ENCODE measurements at places on chromosomes 11 and 22.
A peak's percentile ranks its signal among the peaks of the same experiment; 100 is the strongest.

DNA sequence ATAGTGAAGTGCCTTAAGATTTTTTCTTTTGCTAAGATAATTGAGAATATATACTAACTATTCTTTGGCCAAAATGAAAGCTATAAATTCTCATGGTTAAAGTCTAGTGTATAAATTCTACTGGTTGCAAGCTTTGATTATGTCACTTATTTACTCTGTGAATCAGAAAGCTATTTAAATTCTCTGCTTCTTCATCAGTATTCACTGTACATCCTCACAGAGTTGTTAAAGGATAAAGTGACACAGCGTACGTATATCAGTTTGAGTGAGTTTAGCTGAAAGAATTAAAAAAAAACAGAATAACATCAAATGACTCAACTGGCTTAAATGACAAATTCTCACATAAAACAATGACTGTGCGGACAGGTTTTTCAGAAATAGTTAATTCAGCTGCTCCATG lies 453.1 kb downstream of the NELL1 start:
- no peak for DNase-seq

DNA sequence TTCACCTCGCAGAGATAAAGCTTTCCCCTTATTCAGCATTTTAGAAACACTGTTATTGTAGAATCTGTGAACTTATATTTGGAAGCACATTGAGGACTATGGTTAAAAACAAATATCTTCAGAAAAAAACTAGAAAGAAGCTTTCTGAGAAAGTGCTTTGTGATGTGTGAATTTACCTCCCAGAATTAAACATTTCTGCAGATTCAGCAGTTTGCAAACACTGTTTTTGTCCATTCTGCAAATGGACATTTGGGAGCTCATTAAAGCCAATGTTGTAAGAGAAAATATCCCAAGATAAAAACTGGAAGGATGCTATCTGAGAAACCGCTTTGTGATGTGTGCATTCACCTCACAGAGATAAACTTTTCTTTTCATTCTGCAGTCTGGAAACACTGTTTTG lies 272.7 kb downstream of the OR4A5 start:
- no peak for DNase-seq

DNA sequence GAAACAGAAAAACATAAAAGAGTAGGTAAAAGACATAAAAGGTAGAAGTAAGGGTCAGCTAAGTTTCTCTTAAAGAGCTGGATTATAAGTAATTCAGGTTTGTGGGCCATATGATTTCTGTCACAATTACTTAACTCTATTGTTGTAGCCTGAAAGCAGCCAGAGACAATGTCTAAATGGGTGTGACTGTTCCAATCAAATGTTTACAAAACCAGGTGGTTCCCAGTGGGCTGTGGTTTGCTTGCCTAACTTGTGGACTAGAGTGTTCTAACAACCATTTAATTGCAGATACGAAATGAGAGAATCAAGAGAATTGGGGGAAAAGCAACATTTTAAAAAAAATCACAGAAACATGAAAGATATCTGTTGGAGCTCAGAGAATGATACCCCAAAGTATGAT lies 22.6 kb downstream of the OR6M1 start:
- DNase-seq: no peak

GRCh38 chr11:17459236-17459896 lies 17.3 kb downstream of the ABCC8 start:
- no peak for DNase-seq

- no peak for DNase-seq
These were observed 11.3 kb downstream of the OSBP2 start for GRCh38 chr22:30705710-30706651.

DNA sequence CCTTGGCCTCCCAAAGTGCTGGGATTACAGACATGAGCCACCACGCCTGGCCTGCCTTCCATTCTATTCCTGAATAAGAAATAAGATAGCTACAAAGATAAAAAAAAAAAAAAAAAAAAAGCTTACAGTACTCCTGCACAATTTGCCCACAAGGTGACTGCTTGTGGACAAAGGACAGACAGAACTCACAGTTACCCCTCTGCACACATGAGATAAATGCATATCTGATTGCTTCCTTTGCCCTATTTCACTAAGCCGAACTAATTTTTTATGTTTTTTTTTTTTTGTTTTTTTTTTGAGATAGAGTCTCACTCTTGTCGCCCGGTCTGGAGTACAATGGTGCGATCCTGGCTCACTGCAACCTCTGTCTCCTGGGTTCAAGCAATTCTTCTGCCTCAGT lies 23.6 kb upstream of the HSPA8 start:
- DNase-seq: peak; percentile 16

GRCh38 chr22:43298062-43298801 lies 44.9 kb downstream of the SCUBE1 start:
- DNase-seq: no peak

GRCh38 chr11:34180040-34180813 lies 74.8 kb downstream of the NAT10 start:
- DNase-seq: no peak

DNA sequence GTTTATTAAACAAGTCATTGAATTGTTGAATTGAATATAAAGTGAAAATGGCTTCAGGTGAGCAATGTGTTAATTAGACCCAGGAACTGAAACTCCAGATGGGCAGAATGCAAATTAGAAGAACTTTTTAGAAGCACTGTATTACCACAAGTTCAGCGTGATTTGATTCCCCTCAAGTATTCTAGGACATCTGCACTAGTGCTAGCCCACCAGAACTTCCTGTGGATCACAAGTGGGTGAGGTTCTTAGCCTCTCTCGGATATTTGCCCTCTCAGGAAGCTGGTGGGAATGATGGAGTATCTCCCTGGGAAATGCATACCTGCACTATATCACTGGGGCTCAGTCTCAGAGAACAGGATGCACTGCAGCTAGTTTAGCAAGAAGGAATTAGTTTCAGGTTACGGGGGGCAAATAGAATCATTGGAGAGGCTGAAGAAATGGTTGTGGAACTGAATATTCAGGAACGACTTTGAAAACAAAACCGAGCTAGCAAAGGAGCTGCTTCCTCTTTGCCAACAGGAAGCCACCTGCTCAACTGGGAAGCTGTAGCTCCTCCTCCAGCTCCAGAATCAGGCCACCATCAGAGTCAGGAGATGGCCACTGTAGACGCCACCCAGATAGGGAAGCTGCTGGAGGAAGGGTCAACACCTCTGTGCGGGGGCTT lies 74.3 kb downstream of the DHCR7 start:
- no peak for DNase-seq

- DNase-seq: peak; percentile 81
These were observed at the start of gene MTFP1 for GRCh38 chr22:30425616-30426387. TSS of gene MTFP1 (plus strand) at chr22:30425768. CDS start at chr22:30425880, 112 bp downstream.

DNA sequence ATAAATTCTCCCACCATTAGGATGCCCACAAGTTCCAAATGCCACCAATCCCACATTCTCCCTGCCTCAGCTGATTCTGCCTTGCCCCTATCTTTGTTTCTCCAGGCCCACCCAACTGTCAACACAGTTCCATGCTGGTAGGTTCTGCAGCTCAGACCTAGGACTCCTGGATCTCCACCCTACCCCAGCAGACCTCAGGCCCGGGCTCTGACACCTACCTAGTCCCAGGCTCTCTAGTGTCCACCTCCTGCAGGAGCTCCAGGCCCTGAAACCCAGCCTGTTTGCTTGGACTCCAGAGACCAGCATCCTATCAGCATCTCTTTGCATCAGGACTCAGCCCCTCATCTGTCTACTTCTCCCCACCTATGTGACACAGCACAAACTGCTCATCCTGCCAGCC lies 86.5 kb downstream of the PDE2A start:
- DNase-seq: no peak

- DNase-seq: no peak
These were observed 327.1 kb upstream of the MTNR1B start for GRCh38 chr11:92642177-92642931.
